ENCODE measurements at places on chromosomes 7 and 10.

GRCh38 chr10:52951824-52952223 lies 179.2 kb upstream of the MBL2 start:
- DNase-seq, result no peak

DNA sequence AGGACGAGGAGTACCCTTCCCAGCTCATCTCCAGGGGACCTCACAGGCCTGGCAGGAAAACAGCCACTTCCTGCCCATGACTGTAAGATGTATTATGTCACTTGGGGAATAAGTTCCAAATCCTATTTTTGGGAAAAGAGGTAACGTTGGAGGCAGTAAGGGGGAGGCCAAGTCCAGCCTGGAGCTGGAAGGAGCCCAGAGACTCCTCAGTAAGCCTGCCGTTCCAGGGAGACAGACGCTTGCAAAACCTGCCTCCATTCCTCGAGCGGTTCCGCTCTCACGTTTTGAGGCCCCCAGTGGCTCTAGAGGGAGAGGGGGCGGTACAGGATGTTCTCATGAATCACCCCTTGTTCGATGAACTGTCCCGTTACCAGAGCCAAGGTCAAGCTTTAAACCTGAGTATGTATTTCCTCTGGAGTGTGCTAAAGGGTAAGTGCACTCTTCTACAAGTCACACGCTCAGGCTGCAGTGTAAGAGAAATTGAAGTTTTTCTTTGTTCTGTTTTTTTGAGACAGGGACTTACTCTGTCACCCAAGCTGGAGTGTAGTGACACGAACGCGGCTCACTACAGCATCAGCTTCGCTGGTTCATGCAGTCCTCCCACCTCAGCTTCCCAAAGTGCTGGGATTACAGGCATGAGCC lies 45.5 kb upstream of the CYTH3 start:
- no peak for DNase-seq

DNA sequence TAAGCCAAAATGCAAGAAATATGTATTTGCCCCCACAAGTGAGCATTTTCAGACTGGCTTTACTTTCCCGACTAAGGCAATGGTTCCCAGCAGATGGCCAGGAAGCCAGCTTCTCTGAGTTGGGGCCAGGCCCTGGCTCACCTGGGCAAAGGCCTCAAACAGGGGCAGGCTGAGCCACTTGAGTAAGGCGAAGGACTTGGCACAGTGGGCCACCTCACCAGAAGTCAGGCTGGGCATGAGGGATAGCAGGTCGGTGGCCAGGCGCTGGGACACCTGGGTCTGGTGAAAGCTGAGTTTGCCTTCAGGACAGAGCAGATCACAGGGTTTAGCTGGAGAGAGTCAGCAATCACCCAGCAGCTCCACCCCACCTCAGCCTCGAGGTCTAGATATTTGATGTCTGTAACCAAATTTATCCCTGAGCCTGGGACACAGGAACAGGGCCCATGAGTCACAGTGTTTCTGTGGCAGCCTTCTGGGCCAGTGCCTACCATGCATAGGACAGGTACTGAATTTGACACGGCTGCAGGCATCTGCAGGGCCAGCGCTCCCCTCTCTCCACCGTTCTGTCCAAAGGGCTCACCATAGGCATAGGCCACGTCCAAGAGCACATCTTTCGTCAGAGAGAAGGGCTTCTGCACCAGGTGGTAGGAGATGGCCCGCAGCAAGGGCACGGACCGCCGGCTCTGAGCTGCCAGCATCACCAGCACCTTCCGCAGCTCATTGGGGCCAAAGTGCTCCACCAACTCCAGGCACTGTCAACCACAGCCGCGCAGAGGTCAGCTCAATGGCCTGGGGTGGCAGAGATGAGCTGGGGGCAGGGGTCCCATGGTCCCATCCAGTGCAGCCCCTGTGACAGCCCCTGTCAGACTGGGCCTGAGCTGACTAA lies 7.3 kb downstream of the TBRG4 start:
- no peak for DNase-seq

GRCh38 chr10:126846959-126847358 lies 58.3 kb upstream of the DOCK1 start:
- DNase-seq, result no peak

GRCh38 chr10:126127481-126128029 lies 231.2 kb downstream of the FANK1 start:
- DNase-seq, result no peak

GRCh38 chr7:50648076-50648475 lies 82.9 kb upstream of the DDC start:
- DNase-seq, result no peak

- DNase-seq, result no peak
Measured at GRCh38 chr7:26649388-26649787, 215.0 kb downstream of the SKAP2 start.

GRCh38 chr7:2309889-2310331 lies 4.3 kb downstream of the SNX8 start:
- no peak for DNase-seq

- no peak for DNase-seq
Measured at GRCh38 chr10:71268247-71268691, 50.8 kb upstream of the SLC29A3 start.

DNA sequence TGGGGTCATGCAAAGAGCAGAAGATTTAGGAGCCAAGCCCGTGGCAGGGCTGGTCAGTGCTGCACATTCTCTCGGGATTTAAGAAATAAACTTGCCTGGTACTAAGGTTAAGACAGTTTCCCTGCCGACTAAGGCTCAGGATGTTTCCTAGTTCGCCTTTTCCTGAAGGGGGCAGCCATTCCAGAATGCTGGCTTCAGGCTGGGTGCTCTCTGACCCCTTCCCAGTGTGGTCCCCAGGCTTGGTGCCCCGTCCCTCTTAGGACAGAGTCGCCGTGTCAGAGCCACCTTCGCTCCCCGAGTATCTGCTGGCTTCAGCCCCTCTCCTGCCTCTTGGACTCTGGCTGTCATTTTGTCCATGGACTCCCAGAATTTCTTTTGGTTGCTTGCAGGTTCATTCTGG lies 117.2 kb downstream of the ELFN1 start:
- no peak for DNase-seq

- no peak for DNase-seq
Measured at GRCh38 chr7:93861325-93861949, 29.1 kb downstream of the TFPI2 start.

- DNase-seq, result no peak
Measured at GRCh38 chr10:121088524-121088923, 237.4 kb downstream of the WDR11 start.

- no peak for DNase-seq
Measured at GRCh38 chr7:50335230-50335794, 30.8 kb downstream of the IKZF1 start.

- DNase-seq, result no peak
Measured at GRCh38 chr7:120986650-120987049, 1.9 kb upstream of the CPED1 start.

Data from activated T-helper 1 cell treated with Interleukin-2 at 50 U/mL for 16 hours (primary cell).